ENCODE measurements at places on chromosomes 2 and 18.

GRCh38 chr2:169965495-169965894 lies 138.2 kb downstream of the UBR3 start:
- no peak for DNase-seq
- H3K27ac ChIP-seq, result no peak overlapping the region
- H3K4me1 ChIP-seq, result peaks cover 10% of the 10 kb centered on the region
- no peak overlapping the region for H3K4me3 ChIP-seq

DNA sequence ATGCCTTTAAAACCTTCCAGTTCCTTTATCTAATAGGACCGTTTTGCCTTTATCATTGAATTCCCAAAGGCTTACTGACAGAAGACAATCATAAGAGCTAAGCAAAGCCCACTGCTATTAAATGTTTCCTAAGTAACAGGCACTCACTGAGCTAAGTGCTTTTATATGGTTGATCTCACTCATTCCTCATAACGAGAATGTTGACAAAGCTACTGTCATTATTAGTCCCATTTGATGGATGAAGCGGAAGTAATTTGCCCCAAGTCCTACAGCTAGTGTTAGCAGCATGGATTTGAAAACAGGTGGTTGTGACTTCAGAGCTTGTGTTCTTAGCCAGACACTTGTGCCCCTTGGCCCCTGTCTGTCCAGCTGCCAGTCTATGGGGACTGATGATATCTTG lies 134.8 kb upstream of the SERPINE2 start:
- H3K27me3 ChIP-seq, result no peaks in the 10 kb centered on the region
- H3K4me3 ChIP-seq, result no peak overlapping the region
- no peak for DNase-seq
- no peaks in the 10 kb centered on the region for H3K36me3 ChIP-seq
- H3K27ac ChIP-seq, result no peak overlapping the region

GRCh38 chr2:168416555-168416954 lies 39.5 kb upstream of the CERS6 start:
- peaks cover 11% of the 10 kb centered on the region for H3K4me1 ChIP-seq
- no peak for DNase-seq
- no peak overlapping the region for H3K27ac ChIP-seq
- no peaks in the 10 kb centered on the region for H3K27me3 ChIP-seq
- H3K36me3 ChIP-seq, result peaks cover 7% of the 10 kb centered on the region

GRCh38 chr2:199923924-199924323 lies 12.8 kb downstream of the C2orf69 start:
- H3K27me3 ChIP-seq, result no peaks in the 10 kb centered on the region
- no peak for DNase-seq
- no peak overlapping the region for H3K27ac ChIP-seq
- peaks cover 11% of the 10 kb centered on the region for H3K36me3 ChIP-seq
- H3K4me1 ChIP-seq, result peaks cover 7% of the 10 kb centered on the region

DNA sequence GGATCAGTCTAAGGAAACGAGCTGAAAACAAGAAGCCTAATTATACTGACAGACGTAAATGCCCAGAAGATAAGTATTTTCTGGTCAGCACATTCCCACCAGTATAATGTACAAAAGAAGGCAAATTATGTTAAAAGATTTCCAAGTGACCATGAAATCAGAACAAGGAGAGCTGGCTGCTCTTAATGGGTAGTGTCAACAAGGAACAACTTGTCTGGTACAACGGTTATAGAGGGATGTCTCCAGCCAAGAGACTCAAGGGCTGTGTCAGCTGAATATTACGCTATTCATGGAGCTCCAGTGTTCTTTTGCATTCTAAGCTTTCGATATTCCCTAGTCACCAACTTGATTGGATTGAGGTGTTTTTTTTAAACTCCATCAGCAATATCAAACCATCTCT lies 8.6 kb upstream of the L3MBTL4 start:
- no peak overlapping the region for H3K4me3 ChIP-seq
- DNase-seq, result no peak
- H3K27ac ChIP-seq, result no peak overlapping the region
- H3K36me3 ChIP-seq, result peaks cover 4% of the 10 kb centered on the region
- H3K27me3 ChIP-seq, result peaks cover 4% of the 10 kb centered on the region
- no peaks in the 10 kb centered on the region for H3K4me1 ChIP-seq

- no peak for DNase-seq
- H3K27me3 ChIP-seq, result no peaks in the 10 kb centered on the region
- peak overlapping the region; percentile 10 for H3K27ac ChIP-seq
- no peak overlapping the region for H3K4me3 ChIP-seq
- H3K4me1 ChIP-seq, result no peaks in the 10 kb centered on the region
These were observed 9.6 kb downstream of the HAUS1 start for GRCh38 chr18:46113751-46114150.

- H3K4me1 ChIP-seq, result no peaks in the 10 kb centered on the region
- peaks cover 10% of the 10 kb centered on the region for H3K36me3 ChIP-seq
- no peak for DNase-seq
- no peak overlapping the region for H3K4me3 ChIP-seq
- no peak overlapping the region for H3K27ac ChIP-seq
These were observed 47.8 kb downstream of the FARSB start for GRCh38 chr2:222608081-222608480.

DNA sequence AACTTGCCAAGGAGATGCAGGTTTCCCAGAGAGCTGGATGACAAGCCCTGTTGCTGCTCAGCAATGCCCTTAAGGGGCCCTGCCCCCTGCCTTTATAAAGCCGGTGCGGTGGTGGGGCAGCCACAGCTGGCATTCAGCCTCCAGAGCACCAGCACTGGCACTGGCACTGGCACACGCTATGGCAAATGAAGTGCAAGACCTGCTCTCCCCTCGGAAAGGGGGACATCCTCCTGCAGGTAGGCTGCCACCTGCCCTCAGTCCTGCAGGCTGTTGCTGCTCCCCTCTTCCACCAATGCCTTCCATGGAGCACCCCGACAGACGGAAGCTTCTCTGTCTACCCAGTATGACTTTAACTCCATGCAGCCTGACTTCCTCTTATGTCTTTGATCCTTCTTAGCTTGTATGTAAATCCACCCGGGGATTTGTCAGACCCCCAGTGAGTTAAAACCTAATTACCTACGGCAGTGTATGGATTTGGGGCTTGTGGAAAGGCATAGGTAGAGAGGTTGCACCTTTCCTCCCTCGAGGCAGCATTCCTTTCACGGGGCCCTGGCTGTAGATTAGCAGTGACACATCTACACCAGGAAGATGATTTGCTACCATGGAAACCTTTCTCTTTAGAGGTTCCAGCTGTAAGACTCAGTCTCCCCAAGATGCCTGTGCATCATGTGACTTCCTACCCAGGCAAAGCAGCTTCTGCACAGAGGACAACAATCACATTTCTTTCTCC lies at the start of gene DAPL1:
Gene DAPL1, plus strand, starts transcription at position 123 of the 730 bp plus-strand sequence. Its CDS starts 56 bp downstream, at position 179.
- H3K36me3 ChIP-seq, result no peaks in the 10 kb centered on the region
- peaks cover 17% of the 10 kb centered on the region for H3K27me3 ChIP-seq
- H3K4me1 ChIP-seq, result peaks cover 14% of the 10 kb centered on the region
- no peak within 1 kb of the TSS for H3K4me3 ChIP-seq
- H3K27ac ChIP-seq, result no peak within 1 kb of the TSS

GRCh38 chr2:58436872-58437271 lies 195.7 kb upstream of the FANCL start:
- H3K27ac ChIP-seq, result peak overlapping the region; percentile 19
- DNase-seq, result no peak

DNA sequence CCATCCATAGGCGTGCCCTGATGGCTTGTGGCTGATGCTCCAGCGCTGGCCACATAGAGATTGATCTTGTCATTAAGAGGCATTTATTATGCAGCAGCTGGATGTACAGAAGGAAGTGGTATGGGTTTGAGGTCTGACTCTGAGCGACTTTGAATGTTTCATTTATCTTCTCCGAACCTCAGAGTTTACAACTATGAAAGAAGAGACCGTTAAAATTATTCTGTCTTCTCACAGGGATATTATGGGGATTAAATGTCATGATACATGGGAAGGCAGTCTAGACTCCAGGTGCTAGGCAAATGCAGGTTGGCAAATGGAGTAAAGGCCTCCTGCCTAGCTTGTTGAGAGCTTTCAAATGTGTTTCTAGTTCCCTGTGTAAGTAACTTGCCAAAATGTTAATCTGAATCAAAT lies 30.3 kb downstream of the MOGAT1 start:
- no peak overlapping the region for H3K27ac ChIP-seq
- no peaks in the 10 kb centered on the region for H3K36me3 ChIP-seq
- no peak for DNase-seq
- H3K4me3 ChIP-seq, result no peak overlapping the region

DNA sequence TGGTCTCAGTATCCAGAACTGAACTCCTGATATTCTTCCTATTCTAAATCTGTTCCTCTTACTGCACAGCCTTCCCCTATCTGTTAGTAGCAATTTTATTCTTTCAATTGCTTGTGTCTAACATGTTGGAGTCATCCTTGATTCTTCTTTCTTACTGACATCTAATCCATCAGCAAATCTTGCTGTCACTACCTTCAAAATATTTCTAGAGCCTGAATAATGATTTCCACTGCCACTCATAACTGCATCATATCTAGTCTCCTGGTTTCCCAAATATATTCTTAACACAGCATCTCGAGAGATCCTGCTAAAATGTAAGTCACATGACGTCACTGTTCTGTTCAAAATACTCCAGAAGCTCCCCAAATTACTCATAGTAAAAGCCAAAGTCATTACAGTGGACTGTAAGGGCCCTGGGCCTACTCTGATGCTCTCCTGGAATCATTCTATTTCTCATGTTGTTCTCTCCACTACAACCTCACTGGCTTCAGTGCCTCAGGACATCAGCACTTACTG lies 95.2 kb downstream of the THSD7B start:
- H3K27ac ChIP-seq, result no peak overlapping the region
- DNase-seq, result no peak
- H3K27me3 ChIP-seq, result peaks cover 8% of the 10 kb centered on the region
